ENCODE measurements at places on chromosomes 11 and 22.
A peak's percentile ranks its signal among the peaks of the same experiment; 100 is the strongest.

DNA sequence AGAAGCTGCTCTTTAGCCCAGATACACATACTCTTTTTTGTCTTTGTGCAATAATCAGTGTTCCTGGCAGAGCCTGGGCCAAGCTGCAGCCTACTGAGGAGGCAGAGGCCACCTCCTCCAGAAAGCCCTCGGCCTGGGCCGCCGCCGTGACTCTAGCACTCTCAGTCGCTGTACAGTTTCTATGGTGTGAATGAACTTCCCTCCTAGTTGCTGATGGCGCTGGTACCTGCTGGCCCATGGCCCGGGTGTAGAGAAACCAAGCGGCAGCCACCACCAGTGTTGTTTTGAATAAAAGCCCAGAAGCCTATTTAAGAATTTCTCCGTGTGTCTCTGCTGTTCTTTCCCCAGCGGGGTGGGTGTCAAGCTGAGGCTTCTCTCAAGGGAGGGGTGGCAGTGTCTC, 118.9 kb downstream of the CACNA1I start:
- no peak for DNase-seq

DNA sequence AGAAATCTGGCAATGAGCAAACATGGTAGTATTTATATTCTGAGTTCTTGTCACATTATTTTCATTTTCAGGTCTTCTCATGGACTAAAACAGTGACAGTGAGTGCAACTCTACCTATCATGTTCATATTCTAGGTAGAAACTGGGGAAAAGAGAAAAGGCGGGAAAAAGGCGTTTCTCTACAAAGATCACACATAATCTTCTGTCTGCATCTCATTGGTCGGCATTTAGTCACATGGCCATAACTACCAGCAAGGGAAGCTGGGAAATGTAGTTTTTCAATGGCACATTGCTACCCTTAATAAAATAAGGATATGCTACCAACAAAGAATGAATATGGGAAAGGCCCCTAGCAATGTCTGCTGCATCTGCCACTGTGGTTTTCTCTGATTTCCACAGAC, 57.6 kb upstream of the B3GAT1 start:
- DNase-seq = no peak

GRCh38 chr22:44403602-44404329, 91.0 kb upstream of the SHISAL1 start:
- DNase-seq = peak; percentile 11

DNA sequence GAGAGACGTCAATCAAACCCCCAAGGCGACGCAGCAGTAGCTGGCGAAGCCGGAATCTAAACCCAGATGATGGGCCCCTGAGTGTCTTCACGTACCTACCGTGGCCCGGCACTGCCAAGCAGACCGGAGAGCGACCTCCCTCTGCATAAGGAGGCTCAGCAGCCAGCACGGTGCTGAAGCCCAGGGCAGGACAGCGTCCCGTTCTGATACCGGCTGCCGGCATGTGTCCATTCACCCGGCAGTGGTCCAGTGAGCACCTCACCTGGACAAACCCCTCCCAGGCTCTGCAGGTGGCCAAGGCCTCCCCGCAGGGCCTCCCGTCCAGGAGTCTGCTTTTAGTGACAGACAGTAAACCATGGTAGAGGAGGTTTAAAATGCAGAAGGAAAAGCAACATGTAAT, 142.0 kb downstream of the BRD1 start:
- no peak for DNase-seq

GRCh38 chr22:21943571-21944448, 8.8 kb downstream of the PPM1F start:
- no peak for DNase-seq

GRCh38 chr11:35349897-35350296, 69.5 kb downstream of the SLC1A2 start:
- DNase-seq = no peak

GRCh38 chr11:9664276-9665171, 647 bp downstream of the SWAP70 start:
- no peak for DNase-seq

- DNase-seq = no peak
These were observed 23.6 kb upstream of the SLC25A1 start for GRCh38 chr22:19201869-19202798.

- no peak for DNase-seq
These were observed 99.4 kb upstream of the ZC3H12C start for GRCh38 chr11:109993786-109994185.

GRCh38 chr11:92423115-92424034, 198.8 kb downstream of the FAT3 start:
- DNase-seq = no peak

DNA sequence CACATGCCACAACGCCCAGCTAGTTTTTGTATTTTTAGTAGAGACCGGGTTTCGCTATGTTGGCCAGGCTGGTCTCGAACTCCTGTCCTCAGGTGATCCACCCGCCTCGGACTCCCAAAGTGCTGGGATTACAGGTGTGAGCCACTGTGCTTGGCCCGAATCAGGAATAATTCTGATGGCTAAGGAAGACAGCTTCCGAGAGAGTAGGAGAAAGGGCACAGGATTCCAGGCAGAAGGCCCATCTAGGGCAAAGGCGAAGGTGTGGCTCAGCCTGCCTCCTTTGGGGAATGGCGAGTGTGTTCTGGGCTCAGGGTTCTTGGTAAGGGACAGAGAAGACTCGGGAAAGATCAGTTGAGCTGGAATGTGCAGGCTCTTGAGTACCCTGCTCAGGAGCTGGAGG, 1.6 kb upstream of the SYCE3 start:
- DNase-seq = no peak

GRCh38 chr11:9230296-9230695, 34.9 kb downstream of the DENND5A start:
- no peak for DNase-seq

- no peak for DNase-seq
These were observed 1.5 kb downstream of the SYT8 start for GRCh38 chr11:1836011-1836945.

- no peak for DNase-seq
These were observed 52.1 kb downstream of the SHANK2 start for GRCh38 chr11:71200172-71200716.

- DNase-seq = no peak
These were observed 224.6 kb upstream of the PLET1 start for GRCh38 chr11:112485280-112485679.

GRCh38 chr11:73800276-73800806, 12.7 kb downstream of the MRPL48 start:
- DNase-seq = no peak

DNA sequence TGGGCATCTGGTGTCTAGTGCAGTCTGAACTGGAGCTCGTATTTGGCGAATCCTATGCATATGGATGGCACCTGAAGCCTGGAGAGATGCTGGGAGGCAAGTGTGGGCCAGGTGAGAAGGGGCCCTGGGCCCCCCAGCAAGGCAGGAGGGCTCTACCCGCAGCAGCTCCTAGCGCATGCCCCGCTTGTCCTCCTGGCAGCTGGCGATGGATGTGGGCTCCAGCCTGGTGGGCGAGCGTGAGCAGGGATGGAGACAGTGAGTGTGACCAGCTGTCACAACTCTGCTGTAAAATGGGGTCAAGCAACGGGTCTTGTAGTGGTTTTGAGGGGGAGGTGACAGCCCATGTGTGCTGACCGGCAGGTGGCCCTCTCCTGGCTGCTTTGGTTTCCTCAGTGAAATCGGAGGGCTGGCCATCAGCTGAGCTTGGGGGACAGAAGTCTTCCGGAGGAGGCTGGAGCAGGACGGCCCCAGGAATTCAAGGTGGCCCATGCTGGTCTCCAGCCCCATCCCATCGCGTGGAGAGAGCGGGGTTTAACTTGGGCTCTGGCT, 12.0 kb downstream of the FRMD8 start:
- DNase-seq = no peak

All from CD4-positive, alpha-beta T cell treated with Interleukin-15 for 1 hour (primary cell).